AG04449 (cell line): ENCODE measurements at places on chromosomes 2 and 18.

GRCh38 chr2:234330902-234331301 lies 166.0 kb downstream of the ARL4C start:
- no peak for DNase-seq

- DNase-seq = no peak
Observed at GRCh38 chr2:237171881-237172280, 86.2 kb downstream of the COPS8 start.

GRCh38 chr2:197324801-197325200 lies 14.2 kb upstream of the ANKRD44 start:
- DNase-seq = no peak

- no peak for DNase-seq
Observed at GRCh38 chr2:238114331-238114841, 14.2 kb downstream of the ESPNL start.

- DNase-seq = no peak
Observed at GRCh38 chr2:88187038-88187676, 17.0 kb downstream of the THNSL2 start.
